Right ventricle myocardium superior (tissue), 1 donor: ENCODE measurements at places on chromosomes 11 and 22. TPM values are rescaled to one million over a fixed set of nuclear protein-coding genes. Genes with fewer than 3 reads are reported as not detected.

DNA sequence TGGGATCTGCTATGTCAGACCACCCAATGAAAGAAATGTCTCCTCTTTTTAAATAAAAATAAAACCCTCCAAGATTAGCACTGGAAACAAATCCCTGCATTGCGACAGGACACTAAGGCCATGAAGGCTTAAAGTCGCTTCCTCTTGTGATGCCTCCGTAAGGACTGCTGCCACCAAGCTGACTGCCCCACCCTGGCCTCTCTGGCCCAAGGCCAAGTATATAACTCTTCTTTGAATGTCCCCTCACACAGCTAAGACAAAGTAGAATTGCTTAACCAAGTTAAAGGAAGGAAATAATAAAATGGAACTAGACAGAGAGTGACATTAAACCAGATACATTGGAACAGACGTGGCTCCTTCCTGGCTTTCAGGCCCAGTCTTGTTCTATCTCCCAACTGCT is 7.5 kb upstream of the NRGN start:
- peak; percentile 63 for DNase-seq

DNA sequence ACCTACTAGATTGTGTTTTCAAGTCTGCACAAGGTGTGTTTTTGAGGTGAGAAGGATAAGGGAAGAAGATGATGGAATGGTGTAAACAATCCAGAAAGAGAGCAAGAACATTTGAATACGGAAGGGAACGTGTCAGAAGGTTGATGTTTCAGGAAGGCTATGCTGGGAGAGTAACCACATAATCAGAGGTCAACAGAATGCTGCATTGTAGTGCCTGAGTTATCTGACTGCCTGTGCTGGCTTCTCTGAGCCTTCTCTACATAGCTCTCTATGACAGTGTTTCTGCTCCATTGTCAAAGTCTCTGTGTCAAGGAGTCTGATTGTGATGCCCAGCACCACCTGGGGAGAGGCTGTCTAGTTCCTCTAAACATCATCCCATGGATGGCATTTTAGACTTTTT is 74.1 kb downstream of the CYB5R2 start:
- no peak for DNase-seq

DNA sequence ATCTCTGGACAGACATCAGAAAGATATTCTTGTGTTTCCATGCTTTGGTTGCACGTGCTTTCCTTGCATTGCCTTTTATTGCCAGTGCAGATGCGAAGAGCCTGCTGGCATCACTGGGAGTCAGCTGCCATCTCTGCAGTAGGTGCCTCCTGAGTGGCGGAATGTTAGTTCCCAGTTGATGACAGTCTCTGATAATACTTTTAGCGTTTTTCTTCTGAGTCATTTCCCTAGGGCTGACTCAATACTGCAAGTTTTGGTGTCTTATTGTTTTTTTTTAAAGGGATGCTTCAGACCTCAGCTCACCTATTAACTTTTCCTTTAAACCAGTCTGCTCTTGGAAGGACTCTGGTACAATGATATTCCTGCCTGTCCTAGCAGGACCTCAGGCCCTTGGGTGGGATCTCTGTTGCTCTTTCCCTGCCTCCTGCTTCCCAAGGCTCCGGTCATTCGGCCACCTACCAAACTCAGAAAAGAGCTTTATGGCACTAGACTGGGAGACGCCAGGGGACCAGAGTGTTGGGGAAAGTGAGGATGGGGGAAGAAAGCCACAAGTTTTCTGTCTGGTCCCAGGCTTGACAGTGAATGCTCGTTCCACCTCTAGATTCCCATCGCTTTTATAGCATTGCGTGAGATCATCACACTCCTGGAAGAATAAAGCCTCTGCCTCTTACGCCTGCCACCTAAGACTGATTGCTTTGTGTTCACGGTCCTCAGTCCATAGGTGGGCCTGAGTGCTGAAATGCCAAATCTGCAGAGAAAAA is 308.7 kb downstream of the DDX10 start:
- DNase-seq = no peak

Gene C11orf42
- total RNA-seq = not detected

DNA sequence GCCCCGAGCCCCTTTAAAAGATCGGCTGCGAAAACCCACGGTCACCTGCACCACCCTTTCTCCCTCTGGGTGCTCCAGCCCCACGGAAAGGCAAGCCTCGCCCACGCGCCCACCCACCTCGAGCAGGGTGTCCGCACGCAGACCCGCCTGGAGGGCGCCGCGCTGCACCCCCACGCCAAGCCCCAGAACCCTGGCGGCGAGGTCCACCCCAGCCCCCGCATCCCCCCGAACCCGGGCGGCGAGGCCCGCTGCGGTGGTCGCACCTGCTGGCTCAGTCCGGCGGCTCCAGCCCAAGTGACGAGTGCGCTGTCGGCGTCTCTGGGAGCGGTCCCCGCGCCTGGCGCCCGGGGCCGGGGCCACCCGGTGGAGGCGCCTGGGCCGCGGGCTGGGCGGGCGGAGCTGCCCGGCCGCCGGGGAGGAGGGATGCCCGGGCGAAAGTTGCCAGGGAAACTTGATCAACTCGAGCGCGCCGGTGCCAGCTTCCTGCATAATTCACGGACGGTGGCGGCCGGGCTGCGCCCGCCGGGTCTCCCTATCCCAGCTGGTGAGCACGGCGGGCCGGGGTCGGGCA is 1.1 kb downstream of the SHANK2 start:
- no peak for DNase-seq

DNA sequence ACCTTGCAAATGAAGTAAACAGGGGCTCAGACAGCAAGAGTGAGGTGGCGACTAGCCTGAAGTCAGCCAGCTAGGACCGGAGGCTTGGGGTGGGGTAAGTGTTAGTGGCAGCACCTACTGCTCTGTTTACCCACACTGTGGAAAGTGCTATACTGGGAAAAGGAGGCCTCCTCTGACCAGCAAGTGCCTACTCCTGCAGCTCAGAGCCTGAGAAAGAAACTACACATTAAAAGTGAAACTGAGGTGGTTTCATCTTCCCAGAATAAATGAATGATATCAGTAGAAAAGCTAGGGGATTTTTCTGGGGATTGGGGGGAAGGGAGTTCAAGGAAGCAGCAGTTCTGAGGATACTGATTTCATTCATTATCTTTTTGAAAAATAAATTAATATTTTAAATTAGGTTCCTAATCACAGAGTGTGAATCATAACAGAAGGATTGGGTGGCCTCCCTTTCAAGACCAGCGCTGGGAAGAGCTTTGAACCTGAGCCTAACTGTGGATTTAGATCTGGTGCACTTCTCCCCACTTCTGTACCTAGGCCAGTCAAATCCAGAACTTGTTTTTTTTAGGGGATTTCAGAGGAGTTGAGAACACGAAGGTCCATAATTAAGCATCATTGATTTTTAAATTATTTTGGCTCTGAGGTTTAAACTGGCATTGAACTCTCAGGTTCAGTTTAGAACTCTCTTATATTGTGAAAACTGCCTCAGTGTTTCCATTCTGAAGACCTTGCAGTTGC is 48.1 kb upstream of the GRAMD1B start:
- no peak for DNase-seq

DNA sequence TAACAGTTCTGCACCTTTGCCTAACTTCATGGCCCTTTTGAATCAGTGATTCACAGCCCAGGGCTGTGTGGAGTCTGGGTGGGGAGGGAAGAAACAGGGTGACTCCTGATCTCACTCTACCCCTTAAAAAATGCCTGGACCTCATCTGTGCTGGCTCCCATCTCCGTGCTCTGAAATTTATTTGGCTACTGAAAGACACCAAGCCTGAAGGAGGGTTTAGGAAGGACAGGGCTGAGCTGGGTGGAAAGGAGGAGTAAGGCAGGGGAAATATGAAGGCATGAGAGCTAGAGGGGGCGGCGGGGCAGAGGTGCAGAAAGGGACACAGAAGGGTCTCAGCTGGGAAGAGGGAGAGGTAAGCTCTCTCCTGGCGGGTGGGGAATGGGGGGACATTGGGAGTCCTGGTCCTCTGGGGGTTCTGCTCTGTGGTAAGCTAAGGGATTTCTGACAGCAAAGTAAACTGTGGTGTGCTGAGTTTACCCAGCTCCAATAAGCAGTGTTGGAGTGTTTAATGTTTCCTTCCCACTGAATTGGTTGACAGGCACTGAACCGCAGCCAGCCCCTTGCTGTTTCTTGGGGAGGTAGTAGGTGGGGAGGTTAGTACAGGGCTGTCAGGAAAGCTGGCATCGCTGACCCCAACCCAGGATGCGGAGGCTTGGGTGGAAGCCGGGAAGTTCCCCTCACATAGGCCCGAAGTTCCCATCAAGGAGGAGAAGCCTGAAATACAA is 71.1 kb downstream of the RPUSD4 start:
- no peak for DNase-seq

Gene ROBO4
- 21.9 TPM for total RNA-seq

DNA sequence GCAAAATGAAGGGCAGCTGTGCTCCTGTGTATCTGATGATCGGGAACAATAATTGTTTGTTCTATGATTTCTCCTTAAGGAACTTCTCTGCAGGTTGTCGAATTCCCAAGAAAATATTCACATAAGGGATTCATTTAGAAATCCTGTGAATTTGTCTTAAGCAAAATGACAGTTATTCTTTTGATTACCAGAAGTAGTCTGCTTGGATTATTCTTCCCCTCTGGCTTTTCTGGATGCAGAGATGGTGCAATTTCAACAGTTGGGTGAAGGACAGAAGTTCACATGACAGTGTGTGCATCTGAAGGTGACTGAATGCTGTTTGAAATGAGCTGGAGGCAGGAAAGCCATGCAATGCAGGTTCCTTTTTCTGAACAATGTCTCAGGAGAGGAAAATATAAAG is 137.2 kb upstream of the MTMR2 start:
- DNase-seq = no peak

DNA sequence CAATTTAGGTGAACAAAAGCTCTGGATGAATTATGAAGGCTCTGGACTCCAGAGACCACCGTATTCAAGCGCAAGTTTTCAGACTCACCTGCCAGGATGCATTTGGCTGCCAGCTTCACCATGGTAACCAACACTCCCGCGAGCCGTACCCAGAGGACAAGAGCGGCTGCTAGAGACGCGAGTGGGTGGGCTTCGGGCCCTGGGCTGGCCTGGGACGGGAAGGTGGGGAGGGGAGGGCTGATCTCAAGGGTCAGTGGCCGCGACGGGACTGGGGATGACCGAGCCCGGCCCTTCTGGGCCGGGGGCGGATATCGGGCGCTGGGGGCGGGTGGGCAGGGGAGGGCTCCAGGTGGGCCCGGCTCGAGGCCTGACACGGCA is 344 bp downstream of the IFT27 start:
- peak; percentile 55 for DNase-seq

Gene PIWIL4
- total RNA-seq = 0.78 TPM

Gene EIF3F
- 137 TPM for total RNA-seq

Gene MS4A3
- total RNA-seq = not detected

GRCh38 chr11:18392434-18393321 is 1.7 kb upstream of the LDHA start:
- DNase-seq = no peak

DNA sequence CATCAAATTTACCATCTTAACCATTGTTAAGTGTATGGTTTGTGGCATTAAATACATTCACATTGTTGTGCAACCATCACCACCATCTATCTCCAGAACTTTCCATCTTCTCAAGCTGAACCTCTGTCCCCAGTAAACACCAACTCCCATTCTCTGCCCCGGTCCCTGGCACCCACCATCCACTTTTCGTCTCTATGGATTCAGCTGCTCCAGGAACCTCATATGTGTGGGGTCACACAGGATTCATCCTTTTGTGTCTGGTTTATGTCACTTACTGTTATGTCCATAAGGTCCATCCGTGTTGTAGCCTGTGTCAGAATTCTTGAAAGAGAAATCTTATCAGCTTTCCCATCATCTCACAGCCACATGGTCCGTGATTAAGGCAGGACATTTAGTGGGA is 16.3 kb downstream of the TSPAN32 start:
- no peak for DNase-seq

- DNase-seq = peak; percentile 80
Observed at GRCh38 chr11:57480409-57481137, 20.2 kb downstream of the RTN4RL2 start.

DNA sequence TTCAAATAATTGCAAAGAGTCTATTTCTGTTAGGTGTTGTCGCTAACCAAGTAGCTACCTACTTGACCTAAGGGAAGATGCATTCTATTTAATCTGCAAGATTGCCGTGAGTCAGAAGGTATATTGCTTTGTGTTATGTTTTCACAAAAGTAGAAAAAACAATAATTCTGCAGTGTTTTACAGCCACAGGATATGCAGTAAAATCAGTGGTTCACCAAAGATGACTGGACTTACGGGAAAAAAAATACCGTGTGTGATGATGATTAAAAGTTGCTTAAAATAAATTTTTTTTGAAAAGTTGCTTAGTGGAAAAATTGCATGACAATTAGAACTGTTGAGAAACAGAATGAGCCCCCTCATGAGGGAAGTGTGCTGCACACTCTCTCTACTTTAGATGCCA is 209.1 kb downstream of the DDX10 start:
- DNase-seq = no peak

- DNase-seq = peak; percentile 71
Observed at GRCh38 chr11:125295931-125296330, 131.4 kb downstream of the PKNOX2 start.

DNA sequence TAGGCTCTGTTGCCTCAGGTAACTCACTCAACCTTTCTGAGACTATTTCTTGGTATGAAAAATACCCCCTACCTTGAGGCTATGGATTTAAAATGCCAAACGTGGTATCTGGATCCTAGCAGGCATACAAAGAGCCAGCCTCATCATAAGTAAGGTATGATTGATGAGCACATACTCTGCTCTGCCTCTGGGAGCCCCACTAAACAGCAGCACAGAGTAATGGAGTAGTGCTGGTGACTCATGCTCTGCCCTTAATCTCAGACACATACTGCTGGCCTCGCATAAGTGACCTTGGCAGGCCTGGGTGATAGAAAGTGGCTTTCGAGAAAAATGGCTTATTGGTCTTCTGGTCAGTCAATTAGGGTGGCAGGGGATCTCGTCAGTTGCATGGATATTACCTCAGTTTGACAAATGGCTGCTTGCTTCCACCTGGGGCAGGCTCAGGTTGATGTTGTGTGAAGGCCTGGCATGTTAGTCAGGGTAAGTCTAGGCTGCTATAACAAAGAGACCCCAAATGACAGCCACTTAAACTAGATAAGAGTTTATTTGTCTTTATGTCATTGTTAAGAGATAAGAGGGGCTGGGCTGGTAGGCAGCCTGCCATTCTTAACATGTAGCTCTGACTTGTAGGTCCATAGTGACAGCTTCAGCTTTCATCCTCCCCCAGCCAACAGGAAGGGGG is 15.2 kb upstream of the SLC6A5 start:
- DNase-seq = no peak

- no peak for DNase-seq
Observed at GRCh38 chr11:8248786-8249185, 14.9 kb downstream of the LMO1 start.

Gene ACR
- 0.43 TPM for total RNA-seq

DNA sequence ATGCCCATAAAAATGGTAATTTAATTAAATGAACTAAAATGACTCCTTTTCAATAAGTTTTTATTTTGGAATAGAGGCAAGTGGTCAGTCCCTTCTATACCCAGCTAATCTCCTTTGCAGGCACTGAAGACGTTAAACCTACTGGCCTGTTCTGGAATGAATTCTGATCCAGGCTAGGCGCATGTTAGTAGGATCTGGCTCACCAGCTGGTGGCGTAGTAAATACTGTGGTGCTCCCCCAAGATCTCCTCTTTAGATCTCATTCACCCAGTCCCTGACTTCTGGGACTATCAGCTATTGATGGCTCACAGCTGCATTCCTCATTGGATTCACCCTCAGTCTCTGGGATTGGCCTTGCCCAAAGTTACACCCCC is 173.7 kb upstream of the DDI1 start:
- DNase-seq = no peak

- DNase-seq = no peak
Observed at GRCh38 chr11:27452147-27452546, 20.4 kb downstream of the LGR4 start.
